ENCODE measurements at places on chromosomes 12 and 14.

GRCh38 chr12:13100605-13100881, 2.9 kb downstream of the GSG1 start:
- DNase-seq = no peak

DNA sequence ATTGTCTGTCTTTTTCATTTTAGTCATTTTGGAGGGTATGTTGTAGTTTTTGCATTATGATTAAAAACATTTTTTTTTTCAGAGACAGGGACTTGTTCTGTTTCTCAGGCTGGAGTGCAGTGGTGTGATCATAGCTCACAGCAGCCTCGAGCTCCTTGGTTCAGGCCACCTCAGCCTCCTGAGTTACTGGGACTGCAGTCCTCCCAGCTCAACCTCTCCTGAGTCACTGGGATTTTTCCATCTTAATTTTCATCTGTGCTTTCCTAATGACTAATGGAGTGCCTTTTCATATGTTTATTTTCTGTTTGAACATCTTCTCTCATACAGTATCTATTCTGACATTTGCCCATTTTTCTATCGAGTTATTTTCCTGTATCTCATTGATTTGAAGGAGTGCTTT, 52.6 kb downstream of the DYRK2 start:
- no peak for DNase-seq

DNA sequence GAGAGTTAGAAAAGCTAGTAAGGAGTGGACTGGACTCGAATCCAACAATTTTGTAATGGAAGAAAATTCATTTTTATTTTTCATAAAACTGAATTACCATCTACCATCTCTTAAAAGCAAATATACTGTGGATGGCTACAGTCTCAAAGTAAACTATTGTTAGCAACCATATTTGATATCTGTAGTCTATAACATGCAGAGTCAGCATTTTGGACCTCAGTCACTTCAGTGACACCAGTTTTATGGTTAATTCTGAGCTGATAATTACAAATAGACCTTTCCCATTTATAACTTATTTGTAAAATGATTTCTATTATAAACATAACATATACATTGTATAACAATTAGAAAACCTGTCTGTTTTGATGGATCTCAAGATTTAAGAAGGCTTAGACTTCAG, 2.0 kb downstream of the KRAS start:
- DNase-seq = no peak

- DNase-seq = no peak
These were observed 17.6 kb upstream of the EPS8 start for GRCh38 chr12:15806826-15807225.

DNA sequence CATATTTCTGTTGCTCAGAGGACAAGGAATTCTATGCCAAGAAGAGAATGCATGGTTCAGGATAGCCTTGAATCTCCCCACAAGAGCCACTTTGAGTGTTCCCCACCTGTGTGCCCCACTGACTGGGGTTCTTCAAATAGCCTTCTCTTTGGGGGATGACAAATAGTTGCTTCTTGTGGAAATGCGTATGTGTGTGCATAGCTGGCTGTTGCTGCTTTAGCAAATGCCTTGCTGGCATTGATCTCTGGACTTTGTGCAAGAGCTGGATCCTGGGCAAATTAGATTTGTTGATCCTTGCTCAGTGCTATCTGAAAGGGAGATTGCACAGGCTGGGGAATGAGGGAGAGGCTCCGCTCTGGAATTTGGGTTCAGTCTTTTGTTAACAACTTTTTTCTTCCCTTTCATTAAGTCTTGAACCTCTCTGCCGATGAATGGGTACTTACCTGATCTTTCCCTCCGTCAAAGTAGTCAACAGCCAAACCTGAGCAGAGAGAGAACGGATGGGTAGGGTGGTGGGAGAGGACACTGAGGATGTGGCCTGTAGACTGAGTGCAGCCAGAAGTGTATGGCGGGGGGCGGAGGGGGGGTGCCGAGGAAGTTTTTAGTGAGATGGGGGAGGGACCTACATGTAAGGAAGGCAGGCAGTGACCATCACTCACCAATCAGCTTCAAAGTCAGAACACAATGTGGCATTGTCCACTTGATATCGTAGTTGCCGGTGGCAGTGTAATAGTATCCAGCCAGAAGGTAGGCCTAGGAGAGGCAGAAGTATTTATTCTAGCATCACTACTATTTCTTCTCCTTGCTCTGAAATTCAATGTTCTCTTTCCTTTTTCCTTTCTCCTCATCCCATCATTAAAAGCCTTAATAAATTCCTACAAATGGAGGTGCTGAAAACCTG, 10.7 kb downstream of the EMG1 start:
- no peak for DNase-seq

GRCh38 chr12:108311605-108312004, 27.5 kb downstream of the CMKLR1 start:
- DNase-seq = no peak

DNA sequence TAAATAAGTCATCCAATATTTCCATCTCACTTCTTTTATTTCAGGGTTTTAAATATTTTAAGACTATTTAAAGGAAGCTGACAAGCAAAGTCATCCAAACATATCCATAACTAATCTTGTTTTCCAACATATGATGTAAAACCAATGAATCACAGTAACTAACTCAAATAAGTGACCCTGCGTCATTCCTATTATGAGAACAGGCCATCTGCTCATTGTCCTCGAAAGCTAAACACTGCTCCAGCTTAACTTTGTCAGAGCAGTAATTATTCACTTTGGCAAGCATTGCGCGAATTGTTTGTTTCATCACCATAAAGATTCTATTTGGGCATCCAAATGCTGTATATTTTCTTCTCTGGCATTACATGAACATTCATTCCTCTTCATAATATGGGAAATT, 99.1 kb downstream of the CAPZA3 start:
- no peak for DNase-seq

DNA sequence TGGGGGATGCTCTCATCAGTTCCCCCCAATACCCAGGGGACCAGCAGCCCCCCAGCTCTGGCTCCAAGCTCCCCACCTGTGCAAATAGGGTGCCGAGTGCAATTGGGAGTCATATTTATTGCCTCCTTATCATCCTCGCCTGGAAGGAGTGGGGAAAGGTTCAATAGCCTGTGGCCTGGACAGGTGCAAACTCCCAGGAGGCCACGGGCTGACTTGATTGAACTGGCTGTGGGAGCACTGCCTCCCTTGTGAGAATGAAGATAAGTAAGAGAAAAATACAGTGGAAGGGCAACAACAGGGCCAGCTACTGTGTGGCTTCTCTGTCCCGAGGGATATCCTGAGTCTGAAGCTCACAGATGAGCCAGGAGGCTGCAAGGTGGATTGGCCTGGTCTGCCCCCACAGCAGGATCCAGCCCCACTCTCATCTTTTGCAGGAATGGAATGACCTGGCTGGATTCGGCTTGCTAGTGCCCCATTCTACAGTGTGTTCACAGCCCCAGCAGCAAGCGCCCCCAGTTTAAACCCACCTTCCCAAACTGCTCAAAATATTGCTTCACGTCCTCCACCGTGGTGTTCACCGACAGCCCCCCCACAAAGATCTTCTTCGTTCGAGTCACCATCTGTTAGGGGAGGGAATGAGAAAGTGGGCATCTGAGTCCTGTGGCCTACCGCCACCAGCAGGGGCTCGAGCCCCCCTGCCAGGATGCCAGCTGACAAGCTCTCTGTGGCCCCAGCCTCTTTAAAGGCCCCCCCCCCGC, 6.3 kb downstream of the MSI1 start:
- DNase-seq = no peak

GRCh38 chr12:63845726-63846125, 1.2 kb downstream of the SRGAP1 start:
- DNase-seq = no peak

GRCh38 chr14:75578786-75579337, 442 bp downstream of the FLVCR2 start:
- peak; percentile 44 for DNase-seq

DNA sequence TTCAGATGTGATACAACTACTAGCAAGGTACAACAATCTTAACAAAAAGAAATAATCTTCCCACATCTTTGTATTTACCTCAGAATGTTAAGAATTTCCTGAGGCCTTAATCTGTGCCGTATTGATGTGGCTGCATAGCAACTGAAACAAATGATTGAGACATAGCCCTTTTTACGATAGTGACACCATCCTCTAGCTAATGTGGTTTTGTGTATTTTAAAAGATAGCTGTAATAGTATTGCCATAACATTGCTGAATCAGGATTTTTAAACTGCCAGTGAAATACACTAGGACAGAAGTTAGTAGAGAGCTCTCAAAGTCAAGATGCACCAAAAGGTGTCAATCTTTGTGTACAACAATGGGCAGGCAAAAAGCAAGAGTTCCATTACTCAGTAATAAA, 11.9 kb downstream of the NPAS3 start:
- no peak for DNase-seq

GRCh38 chr14:104788873-104789663, 6.5 kb downstream of the AKT1 start:
- no peak for DNase-seq

DNA sequence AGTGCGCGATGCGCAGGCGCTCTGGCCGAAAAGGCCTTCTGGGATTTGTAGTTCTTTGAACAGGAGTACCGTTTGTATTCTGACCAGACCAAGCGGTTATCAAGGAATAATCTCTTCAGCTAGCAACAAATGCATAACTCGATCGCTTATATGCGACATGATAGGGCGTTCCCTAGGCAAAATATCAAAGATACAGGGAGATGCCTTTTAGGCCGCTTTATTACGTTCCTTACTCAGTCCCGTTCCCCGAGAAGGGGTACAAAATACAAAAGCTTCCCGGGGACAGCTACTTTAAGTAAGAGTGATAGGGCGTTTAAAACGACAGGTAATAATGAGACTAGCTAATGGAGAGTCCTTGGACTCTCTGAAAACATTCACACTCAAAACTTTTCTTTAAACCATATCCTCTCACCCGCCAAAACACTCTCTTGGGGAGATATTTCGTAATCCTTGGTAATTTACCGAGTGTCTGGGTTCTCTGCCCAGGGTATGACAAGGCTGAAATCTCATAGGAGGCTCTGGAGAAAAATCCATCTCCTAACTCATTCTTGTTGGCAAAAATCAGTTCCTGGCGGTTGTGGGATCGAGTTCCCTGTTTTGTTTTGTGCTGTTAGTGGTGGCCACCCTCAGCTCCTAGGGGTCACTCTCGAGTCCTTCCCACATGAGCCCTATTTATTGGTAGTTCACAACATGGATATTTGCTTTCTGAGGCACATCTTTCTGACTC, 412 bp upstream of the SNW1 start:
- DNase-seq = peak; percentile 86

GRCh38 chr14:83975841-83976770, 1553.8 kb upstream of the FLRT2 start:
- DNase-seq = peak; percentile 55

DNA sequence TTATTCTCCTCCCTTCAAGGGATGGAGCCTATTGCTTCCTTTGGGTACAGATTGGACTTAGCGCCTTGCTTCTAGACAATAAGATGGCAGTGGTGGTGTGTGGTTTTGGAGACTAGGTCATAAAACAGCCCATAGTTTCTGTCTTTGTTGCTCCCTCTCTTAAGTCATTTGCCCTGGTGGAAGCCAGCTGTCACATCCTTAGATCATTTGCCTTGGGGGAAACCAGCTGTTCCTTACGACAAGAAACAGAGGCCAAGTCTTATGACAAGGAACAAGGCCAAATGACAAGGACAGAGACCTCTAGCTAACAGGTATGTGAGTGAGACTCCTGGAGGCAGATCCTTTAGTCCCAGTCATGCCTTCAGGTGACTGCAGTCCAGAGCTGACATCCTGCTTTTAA, 9.2 kb upstream of the PALS1 start:
- DNase-seq = no peak

GRCh38 chr12:1886396-1887008, 31.9 kb downstream of the CACNA2D4 start:
- DNase-seq = no peak

DNA sequence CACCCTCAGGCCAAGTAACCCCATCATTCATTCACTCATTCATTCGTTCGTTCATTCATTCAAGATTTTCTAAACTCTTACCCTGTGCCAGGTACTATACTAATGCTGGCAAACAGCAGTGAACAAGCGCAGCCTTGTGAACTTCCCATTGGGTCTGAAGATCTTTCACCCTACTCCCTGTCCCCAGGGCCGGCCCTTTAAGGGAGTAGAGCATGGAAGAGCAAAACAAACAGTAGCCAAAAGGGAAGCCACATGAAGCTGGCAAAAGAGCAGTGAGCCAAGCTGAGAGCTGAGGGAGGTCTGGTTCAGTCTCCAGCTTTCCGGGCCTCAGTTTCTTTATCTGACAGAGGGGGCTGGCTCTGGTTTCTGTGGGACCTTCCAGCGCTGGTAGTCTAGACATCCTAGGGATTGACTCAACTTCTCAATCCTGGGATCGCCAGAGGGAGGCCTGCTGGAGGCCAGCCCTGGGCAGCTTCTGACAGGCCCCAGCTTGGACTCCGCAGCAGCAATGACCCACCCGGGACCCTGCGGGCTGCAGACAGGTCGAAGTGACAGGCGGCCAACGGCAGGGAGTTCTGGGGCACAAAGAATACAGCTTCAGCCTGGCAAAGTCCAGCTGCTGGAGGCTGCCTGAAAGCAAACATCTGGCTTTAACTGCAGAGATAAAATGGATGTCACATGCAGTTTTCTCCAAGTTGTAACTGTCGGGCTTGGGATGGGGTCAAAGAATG, 27.1 kb downstream of the ACTN1 start:
- DNase-seq = no peak

- DNase-seq = no peak
These were observed 344.2 kb downstream of the ATP23 start for GRCh38 chr12:58285551-58285950.

- DNase-seq = no peak
These were observed 31.1 kb downstream of the SLC38A4 start for GRCh38 chr12:46794593-46795190.
